SK-N-DZ (cell line): ENCODE measurements at places on chromosomes 1 and 21.
A peak's percentile ranks its signal among the peaks of the same experiment; 100 is the strongest.

- no peak for DNase-seq
Observed at GRCh38 chr21:35801391-35801790, 258.9 kb downstream of the SETD4 start.

GRCh38 chr1:60857851-60858250, 224.5 kb upstream of the NFIA start:
- no peak for DNase-seq

GRCh38 chr1:206512058-206512850, 4.9 kb downstream of the RASSF5 start:
- no peak for DNase-seq

DNA sequence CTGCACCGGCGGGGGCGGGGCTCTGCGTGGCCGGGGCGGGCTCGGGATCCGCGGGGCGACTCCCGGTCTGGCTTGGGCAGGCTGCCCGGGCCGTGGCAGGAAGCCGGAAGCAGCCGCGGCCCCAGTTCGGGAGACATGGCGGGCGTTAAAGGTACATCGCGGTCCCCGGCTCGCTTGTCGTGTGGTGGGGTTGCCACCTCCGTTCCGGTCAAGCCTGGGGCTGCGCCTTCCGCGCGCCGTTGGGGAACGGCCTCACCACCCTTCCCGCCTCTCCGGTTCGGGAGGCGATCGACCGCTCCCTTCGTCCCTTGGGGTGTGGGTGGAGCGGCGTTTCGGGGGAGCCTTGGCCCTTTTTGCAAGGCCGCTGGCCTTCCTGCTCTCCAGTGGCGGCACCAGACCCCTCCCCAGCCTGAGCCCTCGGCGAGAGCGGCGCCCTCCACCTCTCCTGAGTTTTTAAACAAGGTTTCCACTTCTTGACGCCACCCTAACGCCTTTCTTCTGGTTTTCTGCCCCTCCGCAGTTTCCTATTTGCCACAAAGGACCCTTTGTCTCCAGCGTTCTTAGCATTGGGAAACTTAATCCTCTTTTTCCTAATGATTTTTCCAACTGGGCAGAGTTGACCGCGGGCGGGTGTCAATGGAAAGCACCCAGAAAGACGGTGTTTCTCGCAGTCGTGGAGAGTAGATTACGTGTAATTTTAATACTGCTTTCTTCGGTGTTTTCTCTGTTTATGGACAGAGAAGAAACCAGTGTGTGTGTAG, at the start of the genes LEPR and LEPROT:
LEPR (plus strand) TSS at position 79 of the 761 bp plus-strand sequence. CDS start 144,898 bp downstream, outside the sequence.
LEPROT (plus strand) TSS at position 79 of the 761 bp plus-strand sequence; CDS start at position 136, 57 bp downstream.
- no peak for DNase-seq

DNA sequence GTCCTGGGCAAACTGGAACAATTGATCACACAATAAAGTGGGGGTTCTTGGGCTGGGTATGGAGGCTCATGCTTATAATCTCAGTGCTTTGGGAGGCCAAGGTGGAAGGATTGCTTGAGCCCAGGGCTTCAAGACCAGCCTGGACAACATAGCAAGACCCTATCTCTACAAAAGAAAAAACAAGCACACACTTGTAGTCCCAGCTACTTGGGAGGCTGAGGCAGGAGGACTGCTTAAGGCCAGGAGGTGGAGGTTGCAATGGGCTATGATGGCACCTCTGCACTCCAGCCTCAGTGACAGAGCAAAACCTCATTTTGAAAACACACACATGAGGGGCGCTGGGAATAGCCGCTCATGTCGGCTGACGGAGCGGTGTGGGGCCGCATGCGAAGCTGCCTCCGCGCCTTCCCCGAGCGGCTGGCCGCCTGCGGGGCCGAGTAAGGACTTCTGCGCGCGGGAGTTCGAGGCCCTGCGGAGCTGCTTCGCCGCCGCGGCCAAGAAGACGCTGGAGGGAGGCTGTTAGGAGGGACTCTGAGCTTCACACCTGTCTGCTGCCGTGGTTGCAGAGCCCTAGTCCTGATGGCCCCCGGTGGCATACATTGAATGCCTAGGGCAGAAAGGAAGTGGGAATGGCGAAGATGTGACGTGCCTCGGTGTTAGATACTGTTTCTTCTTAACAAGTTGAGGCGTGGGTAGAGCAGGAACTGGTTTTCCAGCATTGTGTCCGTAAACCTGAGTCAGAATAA, 59.5 kb downstream of the ACBD3 start:
- no peak for DNase-seq

DNA sequence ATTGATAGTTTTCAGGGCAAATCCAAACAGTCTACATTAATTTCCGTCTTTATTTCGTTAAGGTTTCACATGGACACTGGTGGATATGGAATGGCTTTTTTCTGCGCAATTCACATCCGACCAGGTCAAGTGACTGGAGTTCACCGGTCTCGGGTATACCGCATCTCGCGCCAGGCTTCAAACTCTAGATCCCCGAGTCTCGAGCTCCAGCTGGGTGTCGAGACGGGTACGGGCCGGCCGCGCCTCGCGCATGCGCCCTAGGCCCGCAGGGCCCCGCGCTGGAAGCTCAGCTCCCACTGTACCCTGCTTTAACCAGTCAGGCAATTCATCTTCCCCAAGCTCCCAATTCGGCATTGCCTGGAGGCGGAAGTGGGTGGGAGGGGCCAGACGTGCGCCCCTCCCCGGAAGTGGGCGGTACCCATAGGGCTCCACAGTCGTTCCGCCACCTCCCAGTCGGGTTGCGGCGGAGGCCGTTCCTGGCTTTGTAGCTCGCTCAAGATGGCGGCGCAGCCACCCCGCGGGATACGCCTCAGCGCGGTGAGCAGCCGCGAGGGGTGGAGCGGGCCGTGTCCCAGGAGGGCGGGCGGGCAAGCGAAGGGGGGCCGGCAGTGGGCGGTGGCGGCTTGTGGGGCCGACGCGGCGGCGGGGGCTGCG, at the start of gene MORC3:
MORC3 (plus strand) TSS at position 431 of the 654 bp plus-strand sequence; CDS start at position 499, 68 bp downstream.
- DNase-seq, result peak; percentile 98

DNA sequence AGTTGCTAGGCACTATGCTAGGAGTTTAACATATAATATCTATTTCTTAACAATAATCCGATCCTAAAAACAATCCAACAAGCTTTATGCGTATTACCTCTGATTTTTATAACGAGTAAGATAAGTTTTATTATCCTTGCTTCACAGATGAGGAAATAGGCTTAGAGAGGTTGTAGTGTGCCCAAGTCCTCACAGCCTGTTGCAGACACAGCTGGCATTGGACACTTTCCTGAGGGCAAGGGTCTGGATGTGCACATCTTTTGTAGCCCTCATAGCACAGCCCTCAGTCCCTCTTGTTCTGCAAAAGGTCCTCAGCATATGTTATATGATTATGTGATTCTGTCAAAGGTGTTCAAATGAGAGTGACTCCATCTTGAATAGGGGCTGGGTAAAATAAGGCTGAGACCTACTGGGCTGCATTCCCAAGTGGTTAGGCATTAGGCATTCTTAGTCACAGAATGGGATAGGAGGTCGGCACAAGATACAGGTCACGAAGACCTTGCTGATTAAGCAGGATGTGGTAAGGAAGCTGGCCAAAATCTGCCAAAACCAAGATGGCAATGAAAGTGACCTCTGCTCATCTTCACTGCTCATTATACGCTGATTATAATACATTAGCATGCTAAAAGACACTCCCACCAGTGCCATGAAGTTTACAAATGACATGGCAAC, 75.7 kb upstream of the F3 start:
- no peak for DNase-seq

DNA sequence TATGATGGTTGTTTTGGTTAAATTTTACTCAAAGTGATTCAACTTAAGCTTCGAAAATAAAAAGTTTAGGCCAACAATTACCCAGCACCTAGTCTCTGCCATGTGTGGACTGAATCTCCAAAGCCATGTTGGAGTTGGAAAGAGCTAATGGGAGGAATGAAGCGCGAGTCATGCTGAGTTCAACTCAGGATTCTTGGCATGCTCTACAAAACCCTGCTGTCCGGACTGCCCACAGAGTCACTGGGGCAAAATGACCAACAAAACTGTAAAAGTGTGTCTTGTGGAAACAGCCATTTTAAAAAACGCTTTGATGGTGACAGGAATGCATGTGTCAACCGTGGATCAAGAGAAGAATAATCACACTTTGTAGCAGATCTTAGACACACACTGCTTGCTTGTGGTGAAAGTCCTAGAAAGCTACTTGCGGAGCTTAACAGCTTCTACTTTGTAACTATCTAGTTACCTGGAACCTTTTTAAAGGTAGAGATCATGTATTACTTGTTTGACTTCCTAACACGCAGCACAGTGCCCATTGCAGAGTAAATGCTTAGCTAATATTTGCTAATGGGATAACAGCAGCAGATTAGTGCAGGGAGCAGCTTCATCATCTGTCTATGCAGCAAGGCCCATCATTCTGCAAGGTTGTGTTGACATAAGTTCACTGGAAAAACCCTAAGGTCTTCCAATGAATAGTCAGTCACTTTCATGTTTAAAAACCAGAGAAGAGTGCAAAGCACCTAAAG, 7.0 kb upstream of the GBP6 start:
- DNase-seq, result no peak

- DNase-seq, result no peak
Observed at GRCh38 chr21:44969931-44970755, 30.3 kb downstream of the SLX9 start.

GRCh38 chr1:99644279-99645004, 1.5 kb upstream of the PALMD start:
- no peak for DNase-seq

GRCh38 chr1:17915511-17916197, 160.5 kb downstream of the ACTL8 start:
- DNase-seq, result no peak

DNA sequence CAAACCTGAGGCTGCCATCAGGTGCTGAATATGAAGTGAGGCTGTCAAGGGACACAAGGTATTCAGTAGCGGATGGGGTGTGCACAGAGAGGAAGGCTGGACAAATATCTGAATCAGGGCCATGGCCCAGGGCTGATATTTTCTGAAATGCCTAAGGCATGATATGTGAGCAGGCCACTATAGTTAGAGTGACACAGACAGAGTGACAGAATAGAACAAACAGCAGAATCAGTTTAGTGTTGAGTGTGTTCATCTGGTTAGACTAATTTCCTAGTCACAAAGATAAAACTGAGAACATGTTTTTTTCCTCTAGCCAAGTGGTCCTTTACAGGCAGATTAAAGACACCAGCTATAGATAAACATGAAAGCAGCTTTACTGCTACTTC, 3.9 kb downstream of the OVAAL start:
- no peak for DNase-seq

- no peak for DNase-seq
Observed at GRCh38 chr1:19672237-19672636, 7.6 kb downstream of the HTR6 start.

GRCh38 chr21:15354516-15354915, 289.7 kb upstream of the NRIP1 start:
- no peak for DNase-seq

DNA sequence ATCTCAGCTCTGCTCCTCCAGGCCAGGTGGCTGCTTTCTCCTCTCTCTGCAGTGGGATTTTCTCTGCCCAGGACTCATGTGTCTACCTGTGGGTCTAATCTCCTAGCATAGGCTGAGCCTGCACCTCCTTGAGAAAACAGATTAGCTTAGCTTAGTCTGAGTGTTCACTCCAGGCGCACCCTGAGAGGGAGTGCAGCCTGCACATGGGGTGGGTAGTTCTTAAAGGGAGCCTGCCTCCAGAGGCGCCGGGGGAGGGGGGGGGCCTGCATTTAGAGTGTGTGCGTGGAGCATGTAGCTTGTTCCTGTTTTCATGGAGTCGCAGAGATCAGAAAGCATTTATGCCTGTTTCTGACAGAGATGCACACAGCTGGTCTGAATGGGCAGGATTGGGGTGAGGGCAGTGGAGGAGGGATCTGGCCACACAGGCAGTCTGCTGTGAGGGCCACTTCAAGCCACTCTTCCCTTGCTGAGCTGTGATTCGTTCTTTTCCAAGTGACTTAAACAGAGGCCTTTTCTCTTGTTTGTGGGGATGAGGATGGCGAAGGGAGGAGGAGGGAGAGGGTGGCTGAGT, 45.2 kb downstream of the GALNT2 start:
- DNase-seq, result peak; percentile 48

DNA sequence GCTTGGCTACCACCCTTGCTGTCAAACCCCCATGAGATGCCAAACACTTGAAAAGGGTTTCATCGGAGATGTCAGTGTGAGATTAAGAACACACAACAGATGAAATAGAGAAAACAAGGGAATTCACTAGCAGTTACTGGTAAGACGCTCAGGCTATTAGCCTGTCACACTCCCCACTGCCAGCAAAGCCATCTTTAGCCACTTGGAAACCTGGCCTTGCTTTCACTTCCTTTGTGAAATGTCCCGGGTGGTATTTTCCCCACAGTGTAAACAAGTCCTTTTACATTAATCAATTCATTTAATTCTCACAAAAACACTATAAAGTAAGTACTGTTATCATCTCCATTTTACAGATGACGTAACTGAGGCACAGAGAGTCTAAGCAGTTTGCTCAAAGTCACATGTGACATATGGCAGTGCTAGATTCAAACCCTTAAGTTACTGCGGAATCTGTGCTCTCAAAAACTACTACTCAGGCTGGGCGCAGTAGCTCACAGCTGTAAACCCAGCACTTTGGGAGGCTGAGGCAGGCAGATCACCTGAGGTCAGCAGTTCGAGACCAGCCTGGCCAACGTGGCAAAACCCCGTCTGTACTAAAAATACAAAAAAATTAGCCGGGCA, 32.7 kb upstream of the KHDRBS1 start:
- no peak for DNase-seq

- no peak for DNase-seq
Observed at GRCh38 chr1:233293556-233294446, 1.7 kb downstream of the PCNX2 start.

DNA sequence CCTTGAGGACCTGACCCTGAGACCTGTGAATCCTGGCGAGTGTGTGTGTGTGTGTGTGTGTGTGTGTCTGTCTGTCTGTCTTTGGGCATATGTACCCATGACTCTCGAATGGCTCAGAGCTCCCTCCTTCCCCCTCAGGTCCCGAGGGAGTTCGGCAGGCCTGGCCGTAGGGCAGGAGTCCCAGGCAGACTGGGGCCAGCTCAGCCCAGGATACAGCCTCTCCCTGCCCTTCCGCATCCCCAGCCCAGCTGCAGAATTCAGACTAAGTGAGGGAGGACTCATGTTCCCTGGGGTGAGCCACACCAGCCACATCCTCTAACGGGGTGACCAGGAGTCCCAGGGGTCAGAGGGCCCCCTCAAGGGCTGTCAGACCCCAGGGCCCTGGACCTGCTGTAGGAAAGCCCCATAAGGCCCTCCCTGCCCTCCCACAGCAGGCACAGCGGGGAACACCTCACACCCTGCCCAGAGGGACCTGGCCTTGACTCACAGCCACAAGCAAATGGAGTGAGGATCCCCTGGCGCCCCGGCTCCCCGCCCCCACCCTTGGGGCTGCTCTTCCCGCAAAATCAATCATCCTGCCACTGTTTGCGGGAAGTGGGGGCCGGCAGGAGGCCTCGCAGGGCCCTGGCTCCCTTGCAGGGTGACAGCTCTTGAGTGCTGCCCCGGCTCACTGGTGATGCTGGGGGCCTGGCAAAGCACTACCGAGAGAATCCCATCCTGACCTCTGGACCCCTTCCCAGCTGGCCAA, 101.7 kb upstream of the CASZ1 start:
- DNase-seq, result peak; percentile 32

DNA sequence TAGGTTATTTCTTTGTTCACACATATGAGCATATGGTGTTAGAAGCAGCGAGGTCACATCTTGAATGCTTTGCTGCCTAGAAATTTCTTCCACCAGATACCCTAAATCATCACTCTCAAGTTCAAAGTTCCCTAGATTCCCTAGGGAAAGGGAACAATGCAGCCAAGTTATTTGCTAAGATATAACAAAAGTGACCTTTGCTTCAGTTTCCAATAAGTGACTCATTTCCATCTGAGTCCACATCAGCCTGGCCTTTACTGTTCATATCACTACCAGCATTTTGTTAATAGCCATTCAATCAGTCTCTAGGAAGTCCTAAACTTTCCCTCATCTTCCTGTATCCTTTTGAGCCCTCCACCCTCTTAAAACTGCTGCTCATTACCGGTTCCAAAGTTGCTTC, 1502.5 kb downstream of the KCNT2 start:
- DNase-seq, result no peak
